ENCODE measurements at places on chromosomes 5 and 9. TPM values are rescaled to one million over a fixed set of nuclear protein-coding genes. Genes with fewer than 3 reads are reported as not detected.

The GPR151 gene
- not detected for total RNA-seq

The PCDHGA9 gene
- total RNA-seq, result 3.8 TPM

The EGR1 gene
- 2.9 TPM for total RNA-seq

The GRM6 gene
- total RNA-seq, result under 0.01 TPM

The ENTR1 gene
- total RNA-seq, result 22.6 TPM

The PCDHB13 gene
- 0.94 TPM for total RNA-seq

The SLC28A3 gene
- 0.16 TPM for total RNA-seq

The GARNL3 gene
- total RNA-seq, result 0.63 TPM

The ODF2 gene
- total RNA-seq, result 21.6 TPM
